Cerebellar nuclear complex (tissue), 1 donor: ENCODE measurements at places on chromosomes 12 and 14.

- no peak for DNase-seq
Observed at GRCh38 chr14:100747021-100747586, 20.4 kb downstream of the DLK1 start.

DNA sequence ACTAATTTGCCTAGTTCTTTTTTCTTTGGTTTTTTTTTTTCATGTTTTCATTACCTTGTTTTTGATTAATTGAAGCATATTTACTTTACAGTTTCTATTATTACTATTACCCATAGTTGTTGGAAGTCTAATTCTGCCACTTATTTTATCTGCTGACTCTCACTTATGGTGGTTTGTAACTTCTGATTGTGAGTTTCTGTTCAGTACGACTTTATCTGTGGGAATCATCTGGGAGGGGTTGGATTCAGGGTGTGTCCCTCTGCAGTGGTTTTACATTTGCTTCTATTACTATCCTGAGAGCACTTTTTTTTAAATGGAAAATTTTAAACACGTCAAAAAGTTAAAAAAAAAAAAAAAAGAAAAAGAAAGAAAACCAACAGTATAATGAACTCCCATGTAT, 26.4 kb upstream of the SOS2 start:
- DNase-seq = no peak

DNA sequence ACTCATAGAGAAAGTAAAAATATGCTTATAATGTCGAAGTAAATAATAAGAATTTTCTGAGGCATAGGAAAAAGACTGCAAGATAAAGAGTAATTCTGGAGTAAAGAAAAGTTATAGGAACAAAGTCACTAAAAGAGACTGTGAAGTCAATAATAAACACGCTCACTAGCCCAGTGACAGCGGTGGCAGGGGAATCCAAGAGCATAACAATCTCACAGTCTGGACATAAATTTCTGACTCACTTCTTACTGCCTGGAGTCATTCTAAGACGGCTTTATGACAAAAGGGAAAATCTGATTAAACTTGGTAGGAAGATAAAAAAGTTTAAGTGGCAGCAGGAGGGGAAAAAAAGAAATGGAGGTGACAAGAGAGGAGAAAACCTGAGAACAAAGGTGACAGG, 56.4 kb upstream of the GRIP1 start:
- DNase-seq = no peak

- DNase-seq = no peak
Observed at GRCh38 chr12:110762891-110763290, 20.2 kb upstream of the PPP1CC start.
